T-cell (primary cell): ENCODE measurements at places on chromosomes 7 and 10. TPM values are rescaled to one million over a fixed set of nuclear protein-coding genes. Genes with fewer than 3 reads are reported as not detected.

DNA sequence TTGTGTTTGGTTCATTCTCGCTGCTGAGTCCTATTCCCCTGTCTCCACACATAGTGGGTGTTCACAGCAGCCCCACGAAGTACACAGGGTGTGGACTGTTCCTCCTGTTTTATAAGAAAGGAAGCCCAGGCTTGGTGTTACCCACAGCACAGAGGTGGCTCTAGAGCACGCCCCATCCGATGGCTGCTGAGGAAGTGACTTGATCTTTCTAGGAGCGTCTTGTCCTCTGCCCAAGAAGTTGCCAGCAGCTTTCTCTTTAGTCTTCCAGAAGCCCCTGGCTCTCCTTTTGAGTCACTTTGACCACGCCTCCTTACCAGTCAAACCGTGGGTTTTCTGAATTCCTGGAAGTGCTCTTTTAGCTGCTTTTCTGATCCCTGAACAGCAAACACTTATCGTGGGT, 94.0 kb downstream of the GRK5 start:
- peak overlapping the region; percentile 29 for H3K4me3 ChIP-seq
- peaks cover 36% of the 10 kb centered on the region for H3K4me1 ChIP-seq
- DNase-seq, result peak; percentile 55
- H3K36me3 ChIP-seq, result no peaks in the 10 kb centered on the region
- no peaks in the 10 kb centered on the region for H3K27me3 ChIP-seq

DNA sequence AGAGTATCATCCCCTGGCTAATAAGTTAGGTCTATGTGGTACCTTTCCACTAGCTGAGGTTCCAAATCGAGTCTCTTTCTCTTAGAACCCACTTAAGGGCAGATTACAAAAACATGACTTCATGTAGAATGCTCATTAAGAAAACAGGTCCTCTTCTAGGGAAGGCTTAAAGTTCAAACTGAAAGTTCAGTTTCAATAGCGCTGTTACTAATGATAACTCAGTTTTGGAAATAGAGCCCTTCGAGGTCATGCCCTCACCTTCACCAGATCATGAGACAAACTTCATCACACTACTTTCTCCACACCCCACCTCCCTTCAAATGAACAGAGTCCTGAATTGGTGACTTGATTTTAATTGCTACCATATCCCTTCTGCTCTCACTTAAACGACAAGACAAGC, 26.2 kb downstream of the HGF start:
- H3K27me3 ChIP-seq, result no peaks in the 10 kb centered on the region
- H3K4me3 ChIP-seq, result no peak overlapping the region
- H3K27ac ChIP-seq, result no peak overlapping the region
- no peaks in the 10 kb centered on the region for H3K4me1 ChIP-seq

DNA sequence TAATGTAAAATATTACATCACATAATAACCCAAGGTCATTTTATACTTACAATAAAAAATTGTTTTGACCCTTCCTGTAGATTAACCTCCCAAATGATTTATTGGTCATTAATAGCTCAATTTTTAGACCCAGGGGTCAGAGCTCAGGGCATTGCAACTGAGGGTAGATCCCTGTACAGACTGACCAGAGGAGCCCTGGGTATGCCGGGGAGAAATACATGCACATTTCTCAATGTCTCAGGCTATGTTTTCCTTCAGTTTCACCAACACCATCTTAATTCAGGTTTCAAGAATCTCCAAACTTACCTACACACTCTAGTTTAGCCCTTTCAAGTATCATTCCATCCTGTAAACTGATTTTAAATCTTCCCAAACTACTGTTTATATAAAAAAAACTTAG, 46.2 kb downstream of the CALD1 start:
- H3K27me3 ChIP-seq, result no peaks in the 10 kb centered on the region
- no peak overlapping the region for H3K4me3 ChIP-seq
- H3K4me1 ChIP-seq, result no peaks in the 10 kb centered on the region
- no peak overlapping the region for H3K27ac ChIP-seq

The UCN3 gene
- not detected for total RNA-seq
